ENCODE measurements at places on chromosomes 12 and 14.

GRCh38 chr12:67598598-67598997 lies 49.9 kb upstream of the DYRK2 start:
- ATAC-seq, result no peak

DNA sequence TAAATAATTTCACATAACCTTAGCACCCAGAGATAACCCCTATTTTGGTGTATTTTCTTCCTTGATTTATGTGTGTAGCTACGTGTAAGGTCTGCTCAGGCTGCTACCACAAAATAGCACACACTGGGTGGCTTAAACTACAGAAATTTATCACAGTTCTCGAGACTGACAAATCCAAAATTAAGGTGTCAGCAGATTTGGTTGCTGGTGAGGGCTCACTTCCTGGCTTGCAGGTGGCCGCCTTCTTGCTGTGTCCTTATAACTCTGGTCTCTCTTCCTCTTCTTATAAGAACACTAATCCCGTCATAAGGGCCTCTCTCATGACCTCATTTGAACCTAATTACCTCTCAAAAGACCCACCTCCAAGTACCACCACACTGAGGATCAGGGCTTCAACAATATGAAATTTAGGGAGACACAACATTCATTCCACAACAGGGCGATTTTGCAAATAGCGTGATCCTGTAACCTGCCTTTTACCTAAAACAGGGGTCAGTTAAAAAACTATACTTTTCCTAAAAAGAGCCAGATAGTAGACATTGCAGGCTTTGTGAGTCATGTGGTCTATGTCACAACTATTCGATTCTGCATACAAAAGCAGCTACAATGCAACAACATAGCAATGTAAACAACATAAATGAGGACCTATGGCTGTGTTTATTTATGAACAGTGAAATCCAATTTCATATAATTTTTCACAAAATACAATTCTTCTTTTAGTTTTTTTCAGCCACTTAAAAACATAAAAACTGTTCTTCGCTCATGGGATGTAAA lies 371.7 kb downstream of the DPF3 start:
- no peak for ATAC-seq

DNA sequence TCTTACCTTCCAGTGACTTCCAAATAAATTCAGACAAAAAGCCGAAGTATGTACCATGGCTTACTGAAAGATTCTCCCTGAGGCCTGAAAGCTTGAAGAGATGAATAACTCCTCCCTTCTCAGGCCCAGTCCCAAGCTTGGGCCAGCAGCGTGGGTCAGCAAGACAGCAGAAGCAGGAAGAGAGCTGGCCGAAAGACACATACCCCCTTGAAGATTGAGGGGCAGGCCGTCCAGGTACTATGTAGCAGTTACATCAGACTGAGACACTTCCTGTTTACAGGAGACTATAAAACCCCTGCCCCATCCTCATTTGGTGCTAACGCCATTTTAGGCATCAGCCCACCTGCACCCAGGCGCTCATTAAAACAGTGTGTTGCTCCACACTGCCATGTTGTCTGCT lies 15.0 kb downstream of the NDUFA12 start:
- no peak for ATAC-seq

DNA sequence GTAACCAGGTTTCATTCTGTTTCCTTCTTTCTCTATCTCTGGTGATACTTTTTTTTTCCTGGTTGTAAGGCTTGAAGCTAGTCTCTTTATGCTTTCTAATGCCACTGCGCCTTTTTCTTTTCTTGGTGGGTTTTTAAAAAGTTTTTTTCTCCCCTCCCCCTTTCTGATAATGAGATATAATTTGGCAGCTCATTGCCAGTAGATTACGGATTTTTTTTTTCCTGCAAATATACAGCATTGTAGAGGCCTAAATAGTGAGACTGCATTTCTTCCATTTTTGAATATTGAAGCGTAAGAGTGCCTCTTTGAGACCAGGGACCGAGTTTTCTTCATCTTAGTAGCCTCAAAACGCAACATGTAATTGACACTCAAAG lies 1.1 kb downstream of the PAPOLA start:
- no peak for ATAC-seq

DNA sequence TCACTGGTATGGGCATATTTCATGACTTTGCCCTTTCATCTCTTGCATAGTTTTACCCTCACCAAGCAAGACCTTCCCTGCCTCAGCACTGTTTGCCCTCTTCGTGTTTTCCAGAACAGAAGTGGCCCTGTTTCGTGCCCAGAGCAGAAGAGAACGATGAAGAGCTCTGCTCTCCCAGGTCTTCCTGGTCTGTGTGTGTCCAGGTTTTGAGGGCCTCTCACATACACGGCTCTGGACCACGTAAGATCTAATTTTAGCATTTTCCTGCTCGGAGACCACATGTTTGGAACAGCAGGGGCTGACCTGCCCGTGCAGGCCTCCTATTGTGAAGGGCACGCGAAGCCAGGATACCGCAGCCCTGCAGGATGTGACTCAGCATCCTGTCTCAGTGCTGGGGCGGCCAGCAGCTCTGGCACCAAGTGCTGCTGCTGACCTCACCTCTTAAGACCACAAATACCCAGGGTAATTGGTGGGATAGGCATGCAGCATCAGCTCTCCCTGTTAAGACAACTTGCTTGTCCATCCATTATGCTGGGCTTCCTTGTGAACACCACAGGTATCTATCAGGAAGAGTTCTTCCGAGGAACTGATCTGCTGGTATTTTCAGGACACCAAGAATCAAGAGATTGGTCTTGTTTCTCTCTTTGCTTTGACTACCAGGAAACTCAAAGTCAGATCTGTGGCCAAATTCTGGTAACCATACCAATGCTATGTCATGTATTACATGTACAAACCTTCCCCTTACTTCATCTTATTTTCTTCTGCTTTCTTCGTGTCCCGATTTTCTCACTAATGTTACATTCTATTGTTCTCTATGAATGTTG lies 19.0 kb downstream of the SSH1 start:
- ATAC-seq, result peak; percentile 96

- ATAC-seq, result no peak
Observed at GRCh38 chr12:113040722-113041171, 15.8 kb upstream of the DTX1 start.

- ATAC-seq, result no peak
Observed at GRCh38 chr12:86234316-86234855, 21.8 kb downstream of the MGAT4C start.

- ATAC-seq, result no peak
Observed at GRCh38 chr14:85334316-85334715, 195.6 kb upstream of the FLRT2 start.

DNA sequence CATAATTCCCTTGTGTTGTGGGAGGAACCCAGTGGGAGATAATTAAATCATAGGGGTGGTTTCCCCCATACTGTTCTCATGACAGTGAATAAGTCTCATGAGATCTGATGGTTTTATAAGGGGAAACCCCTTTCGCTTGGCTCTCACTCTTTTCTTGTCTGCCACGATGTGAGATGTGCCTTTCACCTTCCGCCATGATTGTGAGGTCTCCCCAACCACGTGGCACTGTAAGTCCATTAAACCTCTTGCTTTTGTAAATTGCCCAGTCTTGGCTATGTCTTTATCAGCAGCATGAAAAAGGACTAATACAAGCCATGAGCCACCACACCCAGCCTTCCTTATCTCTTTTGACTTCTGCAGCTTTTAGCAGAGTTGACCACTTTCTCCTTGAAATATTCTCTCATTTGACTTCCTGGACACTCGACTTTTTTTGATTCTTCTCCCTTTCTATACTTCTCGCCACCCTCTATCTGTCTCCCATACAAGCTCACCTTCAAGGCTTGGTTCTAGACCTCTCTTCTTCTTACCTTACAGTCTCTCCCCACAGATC lies 2.3 kb downstream of the MTERF2 start:
- no peak for ATAC-seq

GRCh38 chr12:25692115-25693035 lies 139.3 kb upstream of the LMNTD1 start:
- ATAC-seq, result no peak

DNA sequence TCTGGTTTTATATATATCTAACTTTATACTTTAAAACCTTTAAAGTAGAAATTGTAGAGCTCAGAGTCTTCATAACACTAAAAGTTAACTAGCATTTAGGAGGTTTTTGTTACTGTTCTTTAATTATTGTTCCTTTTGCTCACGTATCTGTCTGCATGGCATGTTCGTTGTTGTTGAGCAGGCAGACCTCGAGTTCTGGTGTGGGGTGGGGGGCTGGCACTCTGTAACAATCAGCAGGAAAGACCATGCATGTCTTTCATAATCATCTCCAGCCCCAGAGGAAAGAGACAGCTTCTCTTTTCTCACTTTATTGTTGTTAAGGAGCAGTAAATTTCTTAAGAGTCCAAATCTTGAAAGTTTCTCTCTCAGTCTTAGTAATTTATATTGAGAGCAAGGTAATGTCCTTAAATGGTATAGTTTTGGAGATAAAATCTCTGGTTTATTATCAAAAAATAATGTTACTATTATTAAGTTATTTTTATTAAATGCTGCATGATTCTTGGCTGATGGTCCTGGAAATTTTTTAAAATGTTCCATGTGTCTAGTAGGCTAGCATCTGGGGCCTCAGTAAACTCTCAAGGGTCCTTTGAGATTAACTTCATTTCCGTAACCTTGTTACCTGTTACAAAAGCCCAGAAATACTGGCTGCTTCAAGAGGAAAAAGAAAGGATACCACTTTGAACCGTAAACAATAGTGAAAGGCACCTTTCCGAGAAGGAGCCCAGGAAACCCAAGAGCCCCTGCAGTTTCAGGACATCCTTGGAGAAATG lies 30.3 kb downstream of the CKB start:
- ATAC-seq, result no peak

DNA sequence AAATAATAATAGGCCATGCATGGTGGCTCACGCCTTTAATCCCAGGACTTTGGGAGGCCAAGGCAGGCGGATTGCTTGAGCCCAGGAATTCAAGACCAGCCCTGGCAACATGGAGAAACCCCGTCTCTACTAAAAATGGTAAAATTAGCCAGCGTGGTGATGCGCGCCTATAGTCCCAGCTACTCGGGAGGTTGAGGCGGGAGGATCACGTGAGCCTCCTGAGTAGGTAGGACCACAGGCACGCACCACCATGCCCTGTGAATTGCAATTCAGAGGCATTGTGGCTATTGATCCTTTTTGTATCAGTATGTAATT lies 2.3 kb downstream of the ARHGDIB start:
- peak; percentile 41 for ATAC-seq

DNA sequence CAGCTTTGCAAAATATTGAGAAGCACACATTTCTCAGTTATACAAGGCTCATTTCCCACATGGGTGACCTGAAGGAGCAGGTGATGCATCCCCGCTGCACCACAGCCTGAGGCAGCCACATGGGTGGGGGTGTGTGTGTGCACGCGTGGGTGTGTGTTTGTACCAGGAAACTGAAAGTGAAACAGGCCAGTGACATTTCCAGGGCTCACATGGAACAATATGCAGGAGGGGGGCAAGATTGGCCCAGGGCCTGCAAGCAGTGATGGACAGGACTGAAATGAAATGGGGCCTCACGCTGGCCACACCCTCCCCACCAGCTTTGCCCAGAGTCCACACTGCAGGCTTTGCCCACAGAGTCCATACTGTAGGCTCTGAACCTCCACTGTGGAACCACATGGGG lies 154.2 kb upstream of the PARP11 start:
- peak; percentile 45 for ATAC-seq

- ATAC-seq, result peak; percentile 33
Observed at GRCh38 chr12:27333403-27334009, 870 bp downstream of the BMAL2 start.

DNA sequence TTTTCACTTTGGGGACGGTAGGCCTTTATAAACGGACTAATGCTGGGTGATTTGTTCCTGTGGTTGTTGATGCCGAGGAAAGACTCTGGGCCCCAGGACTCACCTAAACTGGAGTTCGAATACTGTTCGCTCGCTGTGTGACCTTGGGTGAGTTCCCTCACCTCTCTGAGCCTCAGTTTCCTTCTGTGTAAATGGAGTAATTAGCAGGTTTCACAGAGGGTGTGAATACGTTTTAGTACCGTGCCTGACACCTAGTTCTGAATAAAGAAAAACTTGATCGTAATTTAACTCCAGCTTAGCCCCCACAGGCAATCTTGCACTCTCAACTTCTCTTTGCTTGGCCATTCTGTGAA lies 505 bp downstream of the UBE3B start:
- no peak for ATAC-seq

DNA sequence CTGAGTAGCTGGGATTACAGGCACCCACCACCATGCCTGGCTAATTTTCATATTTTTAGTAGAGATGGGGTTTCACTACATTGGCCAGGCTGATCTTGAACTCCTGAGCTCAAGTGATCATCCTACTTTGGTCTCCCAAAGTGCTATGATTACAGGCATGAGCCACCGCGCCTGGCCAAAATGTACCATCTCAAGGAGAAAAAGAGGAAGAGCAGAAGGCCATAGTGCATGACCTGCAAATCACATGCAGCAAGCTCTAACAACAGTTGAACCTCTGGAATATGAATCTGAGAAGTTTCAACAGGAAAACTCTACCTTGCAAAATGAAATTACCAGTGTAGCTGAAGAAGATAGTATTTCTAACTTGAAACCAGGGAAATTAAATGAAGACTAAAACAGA lies 17.1 kb upstream of the SERPINA1 start:
- ATAC-seq, result no peak

DNA sequence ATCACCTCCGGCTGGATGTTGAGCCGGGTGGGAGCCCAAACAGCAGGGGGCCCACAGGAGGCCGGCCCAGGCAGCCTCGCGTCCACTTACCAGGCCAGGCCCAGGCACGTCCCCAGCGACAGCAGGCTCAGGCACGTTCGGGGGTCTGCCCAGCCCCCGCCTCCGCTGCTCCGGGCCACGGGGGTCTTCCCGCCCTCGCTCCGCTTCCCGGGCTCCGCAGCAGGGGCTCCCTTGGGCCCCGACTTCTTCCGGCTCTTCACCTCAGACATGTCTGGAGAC lies 216 bp downstream of the IKBIP start:
- peak; percentile 10 for ATAC-seq

GRCh38 chr14:90060312-90060964 lies 1.4 kb upstream of the KCNK13 start:
- peak; percentile 79 for ATAC-seq

- ATAC-seq, result no peak
Observed at GRCh38 chr14:67941456-67942018, 122.0 kb downstream of the RAD51B start.

- no peak for ATAC-seq
Observed at GRCh38 chr12:93163260-93164036, 214.3 kb upstream of the NUDT4 start.

DNA sequence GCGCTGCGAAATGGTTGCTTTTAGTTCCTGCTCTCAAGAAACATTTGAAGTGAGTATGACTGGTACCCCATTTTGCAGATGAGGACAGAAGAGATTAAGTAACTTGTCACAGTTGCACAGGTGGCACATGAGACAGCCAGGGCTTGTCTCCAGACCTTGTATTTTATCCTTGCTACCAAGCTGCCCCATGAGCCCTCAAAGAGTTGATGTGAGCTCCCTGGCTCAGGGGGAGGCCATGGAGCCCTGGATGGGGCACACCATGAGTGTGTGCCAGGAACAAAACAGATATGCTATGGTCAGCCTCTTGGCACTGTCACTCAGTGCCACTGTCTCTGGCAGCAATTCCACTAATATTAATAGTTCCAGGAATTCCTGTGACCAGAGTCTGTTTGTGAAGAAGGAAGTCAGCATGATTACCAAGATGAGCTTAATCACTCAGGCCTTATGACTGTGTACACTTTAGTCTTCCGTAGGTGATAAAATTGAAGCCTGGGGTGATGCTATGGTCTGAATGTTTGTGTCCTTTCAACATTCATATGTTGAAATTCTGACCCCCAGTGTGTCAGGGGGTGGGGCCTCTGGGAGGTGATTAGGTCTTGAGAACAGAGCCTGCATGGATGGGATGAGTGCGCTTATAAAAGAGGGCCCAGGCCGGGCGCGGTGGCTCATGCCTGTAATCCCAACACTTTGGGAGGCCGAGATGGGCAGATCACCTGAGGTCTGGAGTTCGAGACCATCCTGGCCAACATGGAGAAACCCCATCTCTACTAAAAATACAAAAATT lies 806.8 kb downstream of the AACS start:
- no peak for ATAC-seq
